Activated CD4-positive, alpha-beta T cell treated with anti-CD3 and anti-CD28 coated beads, Interleukin-2, amount 10 ng/mL, durations not matched to agents 7 days and 5 days (primary cell): ENCODE measurements at places on chromosomes 3 and 15. TPM values are rescaled to one million over a fixed set of nuclear protein-coding genes. Genes with fewer than 3 reads are reported as not detected.

- H3K4me3 ChIP-seq, result no peak overlapping the region
- peaks cover 34% of the 10 kb centered on the region for H3K27me3 ChIP-seq
- no peaks in the 10 kb centered on the region for H3K4me1 ChIP-seq
- H3K27ac ChIP-seq, result no peak overlapping the region
Measured at GRCh38 chr15:94844198-94844537, 612.8 kb downstream of the MCTP2 start.

GRCh38 chr15:60326824-60327654 lies 70.7 kb downstream of the ANXA2 start:
- H3K4me1 ChIP-seq, result peaks cover 8% of the 10 kb centered on the region
- peak; percentile 56 for DNase-seq
- no peak overlapping the region for H3K27ac ChIP-seq
- peaks cover 65% of the 10 kb centered on the region for H3K27me3 ChIP-seq

DNA sequence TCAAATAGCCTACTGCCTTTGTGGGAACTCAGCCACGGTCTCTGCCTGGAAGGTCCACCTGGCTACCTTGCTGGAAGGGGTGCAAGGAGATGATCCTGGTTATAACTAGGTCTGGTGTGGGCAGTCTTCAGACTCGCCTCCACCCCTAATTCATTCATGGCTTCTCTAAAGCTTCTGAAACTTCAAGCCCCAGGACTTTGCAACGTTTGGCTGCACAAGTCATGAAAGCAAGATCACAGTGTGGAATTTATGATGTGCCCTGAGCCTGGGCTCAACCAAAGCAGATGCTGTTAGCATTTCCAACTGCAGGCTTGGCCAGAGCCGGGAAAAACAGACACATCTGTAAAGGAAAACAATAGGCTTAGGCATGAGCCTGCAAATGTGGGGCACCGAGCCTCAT lies 200.4 kb upstream of the WNT5A start:
- H3K36me3 ChIP-seq, result no peaks in the 10 kb centered on the region
- H3K4me1 ChIP-seq, result no peaks in the 10 kb centered on the region
- no peaks in the 10 kb centered on the region for H3K27me3 ChIP-seq
- no peak overlapping the region for H3K27ac ChIP-seq
- no peak overlapping the region for H3K4me3 ChIP-seq

GRCh38 chr15:41566121-41566885 lies 7.3 kb downstream of the TYRO3 start:
- H3K36me3 ChIP-seq, result no peaks in the 10 kb centered on the region
- no peak overlapping the region for H3K4me3 ChIP-seq
- peaks cover 5% of the 10 kb centered on the region for H3K27me3 ChIP-seq
- DNase-seq, result no peak

DNA sequence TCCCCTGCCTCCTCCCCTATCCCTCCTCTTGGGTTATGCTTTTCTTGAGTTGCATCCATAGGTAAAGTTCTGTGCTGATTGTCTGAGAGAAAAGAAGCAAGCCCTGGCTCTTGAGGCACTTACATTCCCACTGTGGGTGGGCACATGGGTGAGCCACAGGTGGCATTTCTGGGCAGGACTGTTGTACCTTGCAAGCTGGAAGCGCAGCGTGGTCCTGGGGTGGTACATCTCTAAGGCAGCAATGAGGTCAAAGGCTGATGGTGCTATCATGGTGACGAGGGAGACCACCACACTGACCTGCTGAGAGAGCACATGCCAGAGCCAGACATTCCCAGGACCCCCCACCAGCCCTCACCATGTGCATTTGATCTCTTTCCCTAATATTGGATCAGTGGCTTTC lies 24.7 kb downstream of the TMC3 start:
- no peaks in the 10 kb centered on the region for H3K4me1 ChIP-seq
- no peak for DNase-seq
- no peaks in the 10 kb centered on the region for H3K36me3 ChIP-seq
- no peak overlapping the region for H3K27ac ChIP-seq
- H3K4me3 ChIP-seq, result no peak overlapping the region

DNA sequence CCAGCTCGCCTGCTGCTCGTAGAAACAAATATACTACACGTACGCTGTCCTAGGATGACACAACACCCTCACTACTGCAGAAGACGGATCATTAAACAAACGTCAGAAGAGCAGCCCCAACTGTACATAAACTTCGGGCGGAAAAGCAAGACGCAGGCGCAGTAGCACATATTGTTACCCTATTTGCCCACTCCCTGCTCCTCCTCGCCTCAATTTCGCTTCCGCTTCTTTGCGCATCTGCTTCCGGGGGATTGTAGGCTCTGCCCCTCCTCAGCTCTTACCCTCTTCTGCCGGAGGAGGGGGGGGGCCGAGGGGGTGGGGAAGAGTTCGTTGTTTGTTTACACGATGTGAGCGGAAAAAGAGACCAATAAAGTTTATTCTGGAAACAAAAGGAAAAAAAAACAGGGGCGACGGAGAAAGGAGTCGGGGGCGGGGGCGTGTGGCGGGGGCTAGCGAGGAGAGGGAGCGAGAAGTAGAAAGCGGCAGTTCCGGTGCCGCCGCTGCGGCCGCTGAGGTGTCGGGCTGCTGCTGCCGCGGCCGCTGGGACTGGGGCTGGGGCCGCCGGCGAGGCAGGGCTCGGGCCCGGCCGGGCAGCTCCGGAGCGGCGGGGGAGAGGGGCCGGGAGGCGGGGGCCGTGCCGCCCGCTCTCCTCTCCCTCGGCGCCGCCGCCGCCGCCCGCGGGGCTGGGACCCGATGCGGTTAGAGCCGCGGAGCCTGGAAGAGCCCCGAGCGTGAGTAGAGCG lies at the start of gene PIK3CA:
PIK3CA (plus strand) TSS at position 485 of the 743 bp plus-strand sequence. CDS start 50,469 bp downstream, outside the sequence.
- H3K36me3 ChIP-seq, result no peaks in the 10 kb centered on the region
- H3K27me3 ChIP-seq, result peaks cover 15% of the 10 kb centered on the region
- H3K27ac ChIP-seq, result peak within 1 kb of the TSS; percentile 94
- H3K4me1 ChIP-seq, result peaks cover 37% of the 10 kb centered on the region
- H3K4me3 ChIP-seq, result peak within 1 kb of the TSS; percentile 94
- peak; percentile 97 for DNase-seq

- no peak overlapping the region for H3K27ac ChIP-seq
- H3K4me3 ChIP-seq, result no peak overlapping the region
- no peak for DNase-seq
- H3K4me1 ChIP-seq, result no peaks in the 10 kb centered on the region
- no peaks in the 10 kb centered on the region for H3K27me3 ChIP-seq
Measured at GRCh38 chr15:100275641-100276040, 66.1 kb downstream of the ADAMTS17 start.

DNA sequence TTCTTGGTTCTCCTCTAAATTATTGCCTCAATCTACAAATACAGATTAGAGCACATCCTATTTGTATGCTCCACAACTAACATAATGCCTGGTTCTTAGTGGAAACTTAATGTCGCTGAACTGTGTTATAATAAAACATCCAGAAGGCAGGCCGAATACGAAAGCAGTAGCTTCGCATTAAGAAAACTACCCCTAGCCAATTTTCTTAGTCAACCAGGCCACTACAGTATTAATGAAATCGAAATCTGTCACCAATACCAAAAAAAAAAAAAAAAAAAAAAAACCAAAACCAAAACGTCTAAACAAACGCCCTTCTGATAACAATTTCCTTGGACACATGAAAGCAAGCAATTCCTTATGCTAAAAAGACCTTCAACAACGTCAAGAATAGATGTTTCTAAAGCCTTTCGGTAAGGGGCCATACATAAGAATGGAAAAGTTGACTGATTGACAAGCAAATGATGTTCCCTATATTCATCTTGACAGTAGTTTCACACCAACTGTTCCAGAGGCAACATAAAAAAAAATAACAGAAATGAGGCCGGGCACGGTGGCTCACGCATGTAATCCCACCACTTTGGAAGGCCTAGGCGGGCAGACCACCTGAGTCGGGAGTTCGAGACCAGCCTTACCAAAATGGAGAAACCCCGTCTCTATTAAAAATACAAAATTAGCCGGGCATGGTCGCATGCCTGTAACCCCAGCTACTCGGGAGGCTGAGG lies 1.3 kb downstream of the DENND6A start:
- H3K4me1 ChIP-seq, result peaks cover 48% of the 10 kb centered on the region
- H3K36me3 ChIP-seq, result peaks cover 14% of the 10 kb centered on the region
- DNase-seq, result no peak
- peak overlapping the region; percentile 96 for H3K27ac ChIP-seq
- H3K4me3 ChIP-seq, result peak overlapping the region; percentile 90
- peaks cover under 1% of the 10 kb centered on the region for H3K27me3 ChIP-seq

CMTM8 gene
- total RNA-seq, result 6.5 TPM

ADAMTSL3 gene
- total RNA-seq, result not detected

GRCh38 chr15:83533410-83533962 lies 86.3 kb downstream of the SH3GL3 start:
- no peaks in the 10 kb centered on the region for H3K4me1 ChIP-seq
- no peaks in the 10 kb centered on the region for H3K36me3 ChIP-seq
- H3K4me3 ChIP-seq, result no peak overlapping the region
- no peak overlapping the region for H3K27ac ChIP-seq
- no peak for DNase-seq
- H3K27me3 ChIP-seq, result peaks cover 5% of the 10 kb centered on the region

SERPINI2 gene
- total RNA-seq, result not detected

PTPN9 gene
- total RNA-seq, result 37.0 TPM

HTR3E gene
- not detected for total RNA-seq

- H3K27me3 ChIP-seq, result no peaks in the 10 kb centered on the region
- no peaks in the 10 kb centered on the region for H3K36me3 ChIP-seq
- no peak overlapping the region for H3K27ac ChIP-seq
Measured at GRCh38 chr3:52299879-52300611, 12.4 kb downstream of the GLYCTK start.

DNA sequence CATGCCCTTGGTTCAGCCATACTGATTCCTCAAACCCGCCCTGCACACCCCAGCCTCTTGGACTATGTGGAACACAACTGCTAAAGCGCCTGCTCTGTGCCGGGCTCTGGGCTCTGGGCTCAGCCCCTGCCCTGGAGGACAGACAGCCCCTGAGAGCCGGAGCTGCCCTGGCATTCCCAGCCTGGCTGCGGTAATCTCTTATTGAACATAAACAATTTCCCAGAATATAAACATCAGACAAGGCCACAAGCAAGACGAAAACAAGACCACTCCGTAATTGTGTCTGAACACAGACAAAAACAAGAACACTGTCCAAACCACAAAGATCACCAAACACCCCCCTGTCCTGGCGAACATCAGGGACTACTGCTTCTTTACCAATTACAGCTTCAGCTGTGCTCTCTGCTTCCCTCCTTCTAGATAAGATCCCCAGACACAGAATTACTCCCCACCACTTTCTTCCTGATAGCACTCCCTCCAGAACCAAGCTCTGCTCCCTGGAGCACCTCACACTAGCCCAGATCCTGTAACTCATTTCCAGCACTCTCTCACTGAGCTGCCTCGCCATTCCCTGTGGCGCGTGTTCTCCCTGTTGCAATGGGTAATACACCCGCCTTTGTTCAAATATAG lies 57.1 kb upstream of the TLE3 start:
- H3K4me3 ChIP-seq, result no peak overlapping the region
- H3K27me3 ChIP-seq, result peaks cover 13% of the 10 kb centered on the region
- no peaks in the 10 kb centered on the region for H3K36me3 ChIP-seq
- H3K27ac ChIP-seq, result no peak overlapping the region

P2RY1 gene
- total RNA-seq, result 0.17 TPM

FBLN2 gene
- not detected for total RNA-seq

DNA sequence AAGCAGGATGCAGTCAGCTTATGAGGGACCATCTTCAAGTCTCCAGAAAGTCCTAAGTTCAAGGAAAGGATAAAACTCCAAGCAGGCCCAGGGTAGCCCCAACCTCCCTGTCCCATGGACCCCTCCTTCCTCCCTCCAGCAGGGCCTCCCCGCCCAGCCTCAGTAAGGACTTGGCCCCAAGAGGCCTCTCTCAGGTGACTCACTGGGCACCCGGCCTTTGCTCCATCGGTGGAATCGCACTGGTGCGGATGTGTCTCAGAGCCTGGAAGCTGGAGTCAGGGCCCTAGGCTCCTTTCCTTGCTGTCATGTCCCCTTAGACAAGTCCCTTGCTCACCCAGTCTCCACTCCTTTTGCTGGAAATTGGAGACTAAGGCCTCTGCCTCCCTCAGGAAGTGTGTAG lies 114.4 kb upstream of the RNF7 start:
- H3K27me3 ChIP-seq, result no peaks in the 10 kb centered on the region

RFC4 gene
- 105 TPM for total RNA-seq

ITIH3 gene
- total RNA-seq, result not detected

- H3K36me3 ChIP-seq, result peaks cover 8% of the 10 kb centered on the region
- no peak overlapping the region for H3K27ac ChIP-seq
- peaks cover 43% of the 10 kb centered on the region for H3K4me1 ChIP-seq
- H3K27me3 ChIP-seq, result peaks cover 2% of the 10 kb centered on the region
- no peak overlapping the region for H3K4me3 ChIP-seq
Measured at GRCh38 chr15:56040081-56041035, 46.9 kb upstream of the NEDD4 start.

MORC1 gene
- not detected for total RNA-seq

DNA sequence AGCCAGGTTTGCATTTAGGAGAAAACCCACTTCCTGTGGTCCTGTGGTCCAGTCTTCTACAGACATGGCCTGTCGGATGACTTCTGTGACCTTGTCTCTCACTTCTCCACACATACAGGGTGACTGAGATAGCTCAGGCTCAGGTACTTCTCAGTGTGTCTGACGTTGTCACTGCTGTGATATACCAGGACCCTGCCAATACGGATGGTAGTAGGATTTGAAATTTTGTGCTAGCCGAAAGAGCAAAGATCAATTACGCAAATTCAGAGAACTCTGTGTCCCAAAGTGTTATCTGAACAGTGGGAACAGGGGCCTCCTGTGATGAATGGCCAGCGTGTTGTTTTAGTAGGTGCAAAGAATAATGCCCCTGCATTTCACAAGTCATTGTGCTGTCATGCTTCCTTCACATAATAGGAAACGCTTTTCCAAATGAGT lies 128.9 kb downstream of the MCTP2 start:
- H3K36me3 ChIP-seq, result peaks cover 3% of the 10 kb centered on the region
- DNase-seq, result no peak
- H3K4me1 ChIP-seq, result peaks cover 6% of the 10 kb centered on the region
- H3K27me3 ChIP-seq, result no peaks in the 10 kb centered on the region

GRCh38 chr15:79610021-79610420 lies 177.9 kb downstream of the MINAR1 start:
- H3K27me3 ChIP-seq, result no peaks in the 10 kb centered on the region
- DNase-seq, result no peak
- H3K27ac ChIP-seq, result no peak overlapping the region
- no peak overlapping the region for H3K4me3 ChIP-seq
- H3K36me3 ChIP-seq, result no peaks in the 10 kb centered on the region
- H3K4me1 ChIP-seq, result no peaks in the 10 kb centered on the region

DNA sequence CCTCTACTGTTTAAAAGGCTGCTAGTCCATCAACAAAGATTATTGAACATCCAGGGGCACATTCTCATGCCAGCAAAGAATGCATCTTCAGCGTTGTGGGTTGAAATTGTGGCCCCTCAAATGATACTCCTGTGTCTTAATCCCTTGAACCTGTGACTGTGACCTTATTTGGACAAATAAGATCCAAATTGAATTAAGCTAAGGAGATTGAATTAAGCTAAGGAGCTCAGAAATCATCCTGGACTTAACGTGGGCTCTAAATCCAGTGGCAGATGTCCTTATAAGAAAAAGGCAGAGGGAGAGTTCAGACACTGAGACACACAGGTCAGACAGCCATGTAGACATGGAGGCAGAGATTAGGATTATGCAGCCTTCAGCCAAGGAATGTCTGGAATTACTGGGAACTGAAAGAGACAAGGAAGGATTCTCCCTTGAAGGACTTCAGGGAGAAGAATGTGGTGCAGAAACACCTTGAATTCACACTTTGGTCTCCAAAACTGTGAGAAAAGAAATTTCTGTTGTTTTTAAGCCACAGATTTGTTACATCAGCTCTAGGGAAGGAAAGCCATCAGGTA lies 57.3 kb upstream of the SLC24A5 start:
- no peaks in the 10 kb centered on the region for H3K27me3 ChIP-seq
- no peak overlapping the region for H3K27ac ChIP-seq
- DNase-seq, result no peak
- H3K4me1 ChIP-seq, result peaks cover 3% of the 10 kb centered on the region
- no peaks in the 10 kb centered on the region for H3K36me3 ChIP-seq
- no peak overlapping the region for H3K4me3 ChIP-seq
